ENCODE measurements at places on chromosomes 16 and 17.

- DNase-seq: no peak
Observed at GRCh38 chr16:17607609-17608008, 136.8 kb upstream of the XYLT1 start.

DNA sequence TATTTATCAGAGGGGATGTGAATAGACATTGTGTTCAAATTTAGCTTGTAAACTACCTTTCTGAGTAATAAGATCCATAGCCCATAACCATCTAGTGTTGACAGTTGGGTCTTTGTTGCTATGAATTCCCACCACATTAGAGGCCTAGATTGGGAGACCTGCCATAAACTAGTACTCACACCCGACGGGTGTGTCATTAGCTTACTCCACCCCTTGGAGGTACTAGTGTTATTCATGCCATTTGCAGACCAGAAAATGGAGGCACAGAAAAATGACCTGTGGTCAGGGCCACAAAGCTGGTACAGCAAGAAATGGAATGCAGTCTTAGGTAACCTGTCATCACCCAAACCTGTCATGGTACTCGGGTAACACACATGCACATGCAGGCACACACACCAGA, 41.3 kb upstream of the BCAR1 start:
- no peak for DNase-seq

DNA sequence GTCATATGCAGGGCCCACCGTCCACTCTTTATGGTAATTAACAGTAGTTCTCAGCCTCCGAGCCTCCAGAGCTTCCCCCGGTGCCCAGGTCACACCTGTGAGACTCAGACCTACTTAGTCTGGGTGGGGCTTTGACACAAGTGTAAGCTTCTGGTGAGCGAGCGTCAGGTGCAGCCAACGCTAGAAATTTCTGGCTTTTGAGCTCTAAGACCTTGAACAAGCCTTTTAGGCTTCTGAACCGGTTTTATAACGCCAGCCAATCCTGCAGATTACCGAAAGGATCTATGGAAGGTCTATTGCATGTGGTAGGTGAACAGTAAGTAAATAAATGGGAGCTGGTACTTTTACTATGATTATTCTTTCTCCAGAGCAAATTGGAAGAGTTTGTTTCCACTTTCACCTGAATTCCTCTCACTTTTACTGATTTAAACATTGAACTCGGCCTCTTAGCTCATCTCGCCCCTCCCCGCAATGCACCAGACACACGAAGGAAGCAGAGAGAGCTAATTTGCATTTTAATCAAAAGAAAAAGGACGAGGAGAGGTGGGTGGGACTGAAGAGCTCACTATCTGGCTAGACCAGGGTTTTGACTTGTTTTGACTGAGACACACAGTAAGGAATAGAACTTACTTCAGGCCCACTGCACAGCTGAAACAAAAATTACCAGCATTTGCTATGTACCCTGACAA, 47.1 kb downstream of the ABAT start:
- DNase-seq: no peak

- DNase-seq: no peak
Observed at GRCh38 chr17:42920106-42920900, 19.7 kb downstream of the G6PC1 start.

GRCh38 chr17:68221786-68222185, 26.1 kb upstream of the AMZ2 start:
- DNase-seq: no peak

GRCh38 chr17:54898576-54898975, 2.1 kb upstream of the TOM1L1 start:
- no peak for DNase-seq

DNA sequence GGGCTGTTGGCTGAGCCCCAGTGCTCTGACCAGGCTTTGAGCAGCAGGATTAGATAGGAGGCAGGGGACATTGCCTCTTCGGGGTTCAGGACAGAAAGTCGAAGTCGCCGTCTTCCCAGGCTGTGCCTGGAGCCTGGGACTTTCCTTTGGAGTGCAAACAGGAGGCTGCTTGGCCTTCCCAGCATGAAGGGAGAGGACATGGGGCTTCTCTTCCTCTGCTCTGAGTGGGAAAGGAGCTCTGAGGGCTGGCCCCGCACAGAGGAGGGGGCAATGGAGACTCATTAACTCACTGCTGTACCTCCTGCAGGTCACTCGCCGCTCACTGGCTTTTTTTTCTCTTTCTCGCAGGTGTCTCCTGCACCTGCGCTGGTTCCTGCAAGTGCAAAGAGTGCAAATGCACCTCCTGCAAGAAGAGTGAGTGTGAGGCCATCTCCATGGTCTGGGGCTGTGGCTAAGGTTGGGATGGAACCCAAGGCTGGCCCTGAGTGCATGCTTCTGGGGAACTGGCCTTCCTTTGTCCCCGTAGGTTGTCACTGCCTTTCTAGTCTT, 642 bp downstream of the MT1F start:
- DNase-seq: no peak

- no peak for DNase-seq
Observed at GRCh38 chr17:28469376-28469775, 4.1 kb upstream of the SLC13A2 start.

GRCh38 chr17:19736071-19736470, 12.0 kb downstream of the ALDH3A1 start:
- DNase-seq: no peak

DNA sequence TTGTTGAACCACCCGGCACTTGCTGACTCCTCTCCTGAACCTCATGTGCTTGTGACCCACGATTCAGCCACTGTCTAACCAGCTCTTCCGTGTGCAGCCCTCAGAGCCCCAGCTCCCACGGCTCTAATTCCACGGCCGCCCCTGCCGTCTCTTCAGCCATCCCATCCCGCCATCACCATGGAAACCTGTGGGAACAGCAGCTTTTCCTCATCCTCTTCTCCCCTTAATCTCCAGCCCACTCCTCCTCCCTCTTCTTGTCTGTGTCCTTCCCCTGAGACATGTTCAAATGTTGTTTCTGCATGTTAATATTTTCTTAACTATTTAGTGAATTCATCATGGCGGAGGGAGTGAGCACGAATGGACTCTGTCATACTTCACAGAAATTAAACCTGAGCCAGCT, 285.2 kb downstream of the CDH13 start:
- no peak for DNase-seq

- no peak for DNase-seq
Observed at GRCh38 chr16:9308356-9308801, 216.9 kb downstream of the HAPSTR1 start.

DNA sequence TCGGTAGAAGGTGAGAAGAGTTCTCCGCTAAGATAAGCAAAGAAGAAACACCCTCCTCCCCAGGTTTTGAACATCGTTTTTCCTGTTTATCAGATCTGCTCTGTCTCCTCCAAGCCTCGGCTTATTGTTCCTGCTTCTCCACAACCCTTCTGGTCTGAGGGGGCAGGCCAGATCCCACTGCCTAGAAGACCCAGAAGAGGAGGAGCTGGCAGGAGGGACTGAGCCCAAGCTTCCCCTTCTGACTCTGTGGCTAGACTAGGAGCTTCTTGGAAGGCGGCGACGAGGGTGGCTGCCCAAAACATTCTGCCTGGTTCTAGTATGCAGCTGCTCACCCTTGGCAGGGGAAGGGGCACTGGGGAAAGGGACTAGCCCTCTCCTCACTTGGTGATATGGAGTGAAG, 5.2 kb upstream of the HOXB5 start:
- no peak for DNase-seq

All from endothelial cell of umbilical vein (primary cell).